ENCODE measurements at places on chromosomes 7 and 10.
A peak's percentile ranks its signal among the peaks of the same experiment; 100 is the strongest.

DNA sequence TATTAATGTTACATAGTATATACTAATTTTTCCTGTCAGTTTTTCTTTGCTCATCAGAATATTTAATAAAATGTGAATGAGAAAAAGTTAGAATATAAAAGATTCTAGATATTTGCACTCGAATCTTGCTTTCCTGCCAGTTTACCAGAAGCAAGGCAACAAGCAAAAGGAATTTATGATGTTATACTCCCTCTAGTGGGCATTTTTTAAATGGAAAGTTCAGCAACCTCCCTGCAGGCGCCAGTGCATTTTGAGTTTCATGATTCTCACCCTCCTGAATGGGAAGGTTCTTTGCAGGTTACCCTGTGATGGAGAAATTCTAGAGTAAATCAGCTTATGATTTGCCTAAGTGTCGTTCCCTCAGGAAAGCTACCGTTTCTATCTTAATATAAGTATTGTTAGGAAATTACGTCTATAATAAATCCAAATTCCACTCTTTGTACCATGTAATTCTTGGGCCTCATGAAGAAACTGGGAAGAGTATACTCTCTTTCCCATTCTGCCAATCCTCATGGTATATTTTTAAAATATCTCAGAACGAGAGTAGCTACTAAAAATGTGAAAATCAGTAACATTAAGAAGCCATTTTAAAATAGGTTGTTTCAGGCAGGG is 350.0 kb downstream of the CRPPA start:
- DNase-seq, result peak; percentile 73

DNA sequence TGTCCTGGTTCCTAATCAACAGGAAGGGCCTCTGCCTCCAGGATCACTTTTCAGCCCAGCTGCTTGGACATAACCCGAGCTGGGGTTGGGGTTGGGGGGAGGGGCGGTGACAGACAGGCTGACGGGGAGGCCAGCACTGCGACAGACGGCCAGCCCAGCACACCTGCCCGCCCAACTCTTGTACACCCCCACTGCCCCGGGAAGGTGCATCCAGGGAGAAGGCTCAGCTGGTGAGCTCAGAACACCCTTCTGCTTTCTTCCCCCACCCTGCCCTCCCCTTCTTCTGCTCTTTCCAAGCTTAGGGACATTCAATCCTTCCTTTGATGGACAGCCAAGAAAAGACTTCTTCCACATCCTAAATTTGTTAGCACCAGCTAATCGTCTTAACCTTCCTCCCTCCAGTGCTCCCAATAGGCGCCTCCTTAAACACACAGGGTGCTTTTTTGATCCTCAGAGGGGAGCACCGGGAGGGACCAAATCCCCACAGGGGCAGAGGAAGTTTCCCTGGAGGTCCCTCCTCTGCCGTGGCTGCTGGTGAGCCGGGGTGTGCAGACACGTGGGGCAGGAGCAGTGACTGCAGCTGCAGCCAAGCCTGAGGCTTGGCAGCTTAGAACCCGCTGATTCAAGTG is 44.7 kb downstream of the COL13A1 start:
- no peak for DNase-seq

- DNase-seq, result no peak
Observed at GRCh38 chr7:133550145-133550544, 297.3 kb downstream of the EXOC4 start.

- no peak for DNase-seq
Observed at GRCh38 chr10:113712755-113713639, 33.3 kb downstream of the CASP7 start.

GRCh38 chr10:15120523-15120922 is 23.4 kb downstream of the RPP38 start:
- DNase-seq, result peak; percentile 81

DNA sequence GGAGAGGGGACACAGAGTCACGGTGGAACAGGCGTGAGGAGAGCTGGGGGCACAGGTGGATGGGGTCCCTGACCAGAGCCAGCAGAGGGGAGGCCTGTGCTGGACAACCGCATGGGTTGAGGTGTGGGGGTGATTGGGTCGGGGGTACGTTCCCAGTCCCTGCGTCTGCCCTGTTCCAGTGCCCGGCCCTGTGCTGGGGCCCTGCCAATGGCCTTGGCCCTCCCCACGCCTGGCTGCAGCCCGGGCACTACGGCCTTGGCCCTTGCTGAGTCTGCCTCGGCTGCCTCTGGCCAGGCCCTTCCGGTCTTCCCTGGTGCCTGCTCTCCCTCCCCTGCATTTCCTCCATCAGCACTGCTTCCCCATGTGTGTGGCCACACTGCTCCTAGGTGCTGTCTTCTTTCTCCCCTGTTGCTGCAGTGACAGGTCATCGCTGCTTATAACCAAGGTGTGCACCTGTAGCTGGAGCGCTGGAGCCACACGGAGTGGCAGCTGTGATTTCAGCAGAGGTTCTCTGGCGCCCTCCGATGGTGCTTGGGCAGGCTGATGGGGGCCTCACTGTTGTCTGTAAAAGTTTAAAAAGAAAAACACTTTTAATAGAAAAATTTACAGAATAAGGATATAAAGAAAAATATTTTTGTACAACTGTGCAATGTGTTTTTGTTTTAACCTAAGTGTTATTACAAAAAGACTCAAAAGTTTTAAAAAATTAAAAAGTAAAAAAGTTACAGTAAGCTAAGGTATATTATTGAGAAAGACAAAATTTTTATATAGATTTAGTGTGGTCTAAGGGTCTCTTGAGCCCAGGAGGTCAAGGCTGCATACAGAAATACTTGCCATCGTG is 45.2 kb upstream of the BHLHA15 start:
- DNase-seq, result peak; percentile 22

GRCh38 chr7:134992626-134993179 is 6.4 kb downstream of the AGBL3 start:
- peak; percentile 17 for DNase-seq

DNA sequence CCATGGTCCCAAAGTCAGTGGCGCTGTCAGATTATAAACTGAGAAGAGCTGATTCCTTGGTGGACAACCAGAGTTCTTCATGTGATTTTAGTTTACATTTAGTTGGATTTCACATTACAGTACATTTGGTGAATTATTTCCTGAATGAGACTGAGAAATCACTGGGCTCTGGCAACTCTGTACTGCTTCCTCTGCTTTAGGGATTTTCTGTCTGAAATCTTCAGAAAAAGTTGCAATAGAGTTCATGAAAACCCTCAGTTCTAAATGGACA is 242.6 kb downstream of the BICC1 start:
- DNase-seq, result no peak

- peak; percentile 62 for DNase-seq
Observed at GRCh38 chr10:122990278-122990677, 10.1 kb downstream of the PSTK start.

- DNase-seq, result no peak
Observed at GRCh38 chr7:107530751-107531150, 33.0 kb downstream of the COG5 start.

DNA sequence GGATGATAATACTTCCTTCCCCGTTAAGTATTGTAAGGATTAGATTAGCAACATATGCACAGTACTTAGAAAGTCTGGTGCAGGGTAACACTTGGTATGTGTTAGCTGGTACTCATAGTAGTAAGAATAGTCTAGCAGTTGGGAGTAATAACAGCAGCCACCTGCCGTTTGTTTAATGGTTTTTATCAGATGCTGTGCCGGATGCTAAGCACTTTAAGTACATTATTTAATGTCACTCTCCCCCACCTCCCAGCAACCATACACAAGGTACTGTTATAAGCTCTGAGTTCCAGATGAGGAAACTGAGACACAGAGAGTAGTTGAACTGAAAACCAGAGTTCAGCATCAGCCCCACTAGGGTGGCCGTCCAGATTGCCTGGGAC is 60.1 kb downstream of the ZMIZ1 start:
- no peak for DNase-seq

DNA sequence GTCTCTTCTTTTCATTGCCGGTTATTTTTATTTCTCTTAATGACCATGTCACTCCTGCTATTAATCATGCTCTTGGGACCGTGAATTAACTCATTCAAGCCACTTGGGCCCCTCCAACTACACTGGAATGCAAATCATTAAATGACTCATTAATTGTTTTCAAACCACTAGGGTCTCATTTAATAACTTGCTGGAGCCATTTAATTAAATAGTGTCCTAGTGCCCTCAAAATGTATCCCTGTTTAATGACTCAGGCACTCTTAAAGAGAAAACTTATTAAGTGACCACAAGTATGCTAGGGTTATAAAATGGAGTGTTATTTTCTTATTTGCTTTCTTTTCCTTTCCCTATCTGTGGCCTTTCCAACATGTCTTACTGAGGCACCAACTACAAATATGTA is 73.0 kb downstream of the PLXDC2 start:
- no peak for DNase-seq

GRCh38 chr7:145464287-145464686 is 628.4 kb upstream of the TPK1 start:
- no peak for DNase-seq

DNA sequence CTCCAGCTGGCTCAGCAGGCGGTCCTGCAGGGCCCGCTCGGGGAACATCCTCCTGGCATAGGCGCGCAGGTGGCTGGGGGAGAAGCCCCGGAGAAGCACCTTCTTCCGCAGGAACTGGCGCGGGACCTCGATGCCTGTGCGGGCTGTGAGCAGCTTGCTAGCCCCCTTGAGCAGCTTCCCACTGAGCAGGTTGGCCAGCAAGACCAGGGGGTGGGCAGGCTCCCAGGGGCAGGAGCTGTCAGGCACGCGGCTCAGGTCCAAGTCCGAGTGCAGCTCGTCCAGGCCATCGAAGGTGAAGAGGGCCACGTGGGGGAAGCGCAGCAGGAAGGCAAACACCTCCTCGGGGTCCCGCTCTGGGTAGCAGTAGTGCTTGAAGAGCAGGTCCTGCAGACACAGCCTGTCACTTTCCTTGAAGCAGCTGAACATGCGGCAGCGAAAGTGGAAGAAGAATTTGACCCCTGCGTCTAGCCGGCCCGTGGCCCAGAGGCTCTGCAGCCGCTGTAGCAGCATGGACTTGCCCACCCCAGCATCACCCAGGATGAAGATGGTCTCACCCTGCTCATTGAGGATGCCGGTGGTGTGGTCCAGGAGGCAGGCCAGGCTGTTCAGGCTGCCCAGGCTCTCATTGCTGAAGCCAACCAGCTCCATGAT is 26.2 kb downstream of the NOD1 start:
- no peak for DNase-seq

DNA sequence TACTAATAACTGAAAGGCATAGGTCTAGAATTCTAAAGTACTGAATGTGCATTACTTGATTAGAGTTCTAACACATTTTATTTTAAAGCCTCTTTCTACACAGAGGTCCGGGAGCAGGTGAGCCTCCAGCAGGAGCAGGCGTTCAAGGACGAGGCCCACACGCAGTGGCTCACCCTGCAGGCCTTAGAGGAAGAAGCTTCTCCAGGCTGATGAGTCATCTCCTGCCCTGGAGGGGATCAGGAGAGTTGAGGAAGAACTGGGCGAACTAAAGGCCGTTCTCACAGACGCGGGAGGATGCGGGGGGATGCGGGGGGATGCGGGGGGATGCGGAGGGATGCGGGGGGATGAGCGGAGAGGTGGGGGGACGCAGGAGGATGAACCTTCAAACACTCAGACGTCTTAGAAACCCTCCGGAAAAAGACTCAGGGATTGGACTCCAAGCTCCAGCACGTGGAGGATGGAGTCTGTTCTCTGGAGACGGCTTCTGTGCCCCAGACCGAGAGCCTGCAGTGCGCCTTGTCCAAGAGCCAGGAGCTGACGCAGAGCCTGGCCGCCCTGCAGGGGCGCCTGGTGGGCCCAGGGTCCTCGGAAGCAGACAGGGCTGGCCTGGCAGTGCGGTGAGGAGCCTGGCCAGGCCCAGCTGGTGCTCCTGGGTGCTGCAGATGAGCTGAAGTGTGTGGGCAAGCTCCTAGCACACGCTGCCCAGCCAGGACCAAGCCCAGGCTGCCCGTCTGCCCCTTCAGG is 433.7 kb upstream of the TPK1 start:
- DNase-seq, result no peak

DNA sequence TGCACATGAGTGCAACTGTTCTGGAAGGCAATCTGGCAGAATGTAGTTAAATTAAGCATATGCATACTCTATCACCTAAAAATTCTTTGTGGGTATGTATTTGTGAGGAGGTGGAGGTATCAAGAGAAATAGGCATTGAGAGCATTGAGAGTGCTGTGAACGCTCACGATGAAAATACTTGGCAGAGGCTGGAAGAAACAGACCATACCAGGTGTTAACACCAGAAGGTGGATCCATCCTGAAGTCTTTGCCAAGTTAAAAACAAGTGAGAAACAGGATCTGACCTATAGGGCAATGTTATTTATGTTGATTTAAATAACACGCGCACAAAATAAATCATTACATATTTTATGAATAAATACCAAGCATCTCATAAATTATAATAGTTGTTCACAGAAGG is 311.6 kb downstream of the PCLO start:
- no peak for DNase-seq

DNA sequence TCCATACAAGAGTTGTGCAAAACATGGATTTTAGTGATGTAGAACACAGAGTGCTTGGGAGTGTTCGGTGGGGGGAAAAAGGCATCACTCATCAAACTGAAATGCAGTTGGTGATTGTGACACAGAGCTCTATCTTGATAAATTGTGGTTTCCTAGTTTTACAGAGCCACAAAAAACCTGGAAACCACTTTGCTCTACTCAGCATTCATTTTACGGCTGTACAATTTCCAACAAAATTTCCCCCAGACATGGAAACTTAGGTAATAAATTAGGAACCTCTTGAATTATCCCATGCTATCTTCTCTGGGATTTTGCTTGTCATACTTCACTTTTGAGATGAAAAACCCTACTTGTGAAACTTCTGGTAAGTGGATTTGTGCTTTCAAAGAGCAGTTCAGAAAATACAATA is 614.9 kb upstream of the FZD8 start:
- peak; percentile 71 for DNase-seq

DNA sequence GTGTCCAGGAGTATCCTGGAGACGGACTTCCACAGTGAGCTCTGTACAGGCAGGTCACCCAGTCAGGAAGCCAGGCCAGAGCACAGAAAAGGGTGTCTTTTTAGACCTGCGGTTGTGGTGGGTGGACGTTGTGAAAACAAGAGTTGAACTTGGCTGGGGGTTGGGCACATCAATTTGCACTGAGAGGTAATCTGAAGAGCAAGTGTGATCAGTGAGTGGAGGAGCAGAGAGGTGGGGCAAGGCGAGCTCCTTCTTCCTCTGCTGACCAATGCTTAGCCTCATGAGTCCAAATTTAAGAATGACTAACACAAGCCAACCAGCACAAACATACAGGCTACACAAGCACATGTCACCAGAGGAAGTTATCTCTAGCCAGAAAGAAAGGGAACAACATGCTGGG is 310.8 kb downstream of the TCERG1L start:
- DNase-seq, result no peak

GRCh38 chr7:25832456-25832855 is 319.5 kb upstream of the NFE2L3 start:
- no peak for DNase-seq

- DNase-seq, result no peak
Observed at GRCh38 chr10:75929630-75930161, 498.3 kb downstream of the LRMDA start.
